Activated CD4-positive, alpha-beta T cell treated with anti-CD3 and anti-CD28 coated beads, Interleukin-2, amount 50 U/mL, for 16 hours (primary cell): ENCODE measurements at places on chromosomes 4 and X.

DNA sequence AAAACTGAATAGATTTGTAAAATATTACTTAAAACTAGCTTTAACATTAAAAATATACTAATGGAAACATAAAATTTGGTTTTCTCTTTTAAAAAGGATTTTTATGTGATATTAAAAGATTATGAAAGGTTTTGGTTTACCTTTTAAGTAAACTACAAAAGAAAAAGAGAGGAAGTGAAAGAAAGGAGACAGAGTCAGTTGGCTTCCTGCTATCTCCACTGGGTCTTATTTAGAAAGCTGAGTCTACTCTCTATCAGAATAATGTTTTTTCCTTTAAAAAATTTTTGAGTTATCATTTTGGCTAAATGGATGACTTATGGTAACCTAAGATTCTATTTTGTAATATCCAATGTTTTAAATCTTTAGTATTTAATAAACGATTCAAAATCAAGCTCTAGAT lies 21.6 kb upstream of the ATP8A1 start:
- no peak for DNase-seq

- no peak for DNase-seq
Observed at GRCh38 chr4:17757621-17758020, 23.8 kb downstream of the FAM184B start.

- DNase-seq = no peak
Observed at GRCh38 chrX:14607446-14607985, 78.2 kb downstream of the GLRA2 start.

GRCh38 chr4:110501826-110502225 lies 25.9 kb downstream of the ENPEP start:
- no peak for DNase-seq

DNA sequence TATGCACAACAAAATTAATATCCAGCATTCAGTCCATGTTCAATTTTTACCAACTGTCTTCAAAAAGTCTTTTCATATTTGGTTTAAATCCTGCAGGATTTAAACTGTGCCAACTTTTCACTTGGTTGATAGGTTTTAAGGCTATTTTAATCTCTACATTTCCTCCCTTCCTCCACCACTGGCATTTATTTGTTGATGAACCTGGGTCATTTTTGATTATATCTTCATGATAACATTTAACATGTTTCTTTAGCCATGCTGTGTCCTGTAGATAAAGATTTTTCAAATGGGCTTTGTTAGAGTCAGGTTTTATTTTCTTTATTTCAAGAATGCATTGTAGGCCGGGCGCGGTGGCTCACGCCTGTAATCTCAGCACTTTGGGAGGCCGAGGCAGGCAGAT lies 216.4 kb downstream of the ARHGAP10 start:
- DNase-seq = no peak

DNA sequence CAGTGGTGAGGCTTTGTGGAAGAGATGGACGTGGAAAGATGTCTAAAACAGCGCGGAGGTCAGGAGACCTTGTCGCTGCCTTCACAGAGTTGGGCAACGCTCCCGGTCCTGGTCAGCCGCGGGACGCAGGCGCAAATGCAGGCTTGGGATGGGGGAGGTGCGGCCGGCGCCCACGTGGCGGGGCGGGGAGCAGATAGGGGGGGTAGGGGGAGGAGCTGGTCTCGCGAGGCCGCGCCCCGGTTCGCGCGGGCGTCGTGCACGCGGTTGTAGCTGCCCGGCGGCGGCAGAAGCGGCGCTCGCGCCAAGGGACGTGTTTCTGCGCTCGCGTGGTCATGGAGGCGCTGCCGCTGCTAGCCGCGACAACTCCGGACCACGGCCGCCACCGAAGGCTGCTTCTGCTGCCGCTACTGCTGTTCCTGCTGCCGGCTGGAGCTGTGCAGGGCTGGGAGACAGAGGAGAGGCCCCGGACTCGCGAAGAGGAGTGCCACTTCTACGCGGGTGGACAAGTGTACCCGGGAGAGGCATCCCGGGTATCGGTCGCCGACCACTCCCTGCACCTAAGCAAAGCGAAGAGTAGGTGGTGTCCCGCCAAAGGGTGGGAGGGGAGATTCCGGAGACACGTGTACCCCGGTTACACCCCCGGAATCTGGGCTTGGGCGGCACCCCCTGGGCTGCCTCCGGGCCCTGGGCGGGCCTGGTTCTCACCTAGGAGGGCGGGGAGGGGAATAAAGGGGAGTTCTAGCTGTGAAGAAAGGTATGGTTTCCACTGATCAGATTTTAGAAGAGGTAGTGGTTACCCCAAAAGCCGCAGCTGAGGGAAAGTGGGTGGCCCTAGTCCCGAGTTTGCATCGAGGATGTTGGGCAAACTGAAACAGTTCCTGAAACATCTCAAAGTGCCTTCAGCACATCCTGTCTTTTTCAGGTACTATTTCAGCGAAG lies at the start of gene PRDX4:
TSS of gene PRDX4 (plus strand) at position 255 of the 939 bp plus-strand sequence. CDS start at position 333, 78 bp downstream.
- DNase-seq = peak; percentile 86

DNA sequence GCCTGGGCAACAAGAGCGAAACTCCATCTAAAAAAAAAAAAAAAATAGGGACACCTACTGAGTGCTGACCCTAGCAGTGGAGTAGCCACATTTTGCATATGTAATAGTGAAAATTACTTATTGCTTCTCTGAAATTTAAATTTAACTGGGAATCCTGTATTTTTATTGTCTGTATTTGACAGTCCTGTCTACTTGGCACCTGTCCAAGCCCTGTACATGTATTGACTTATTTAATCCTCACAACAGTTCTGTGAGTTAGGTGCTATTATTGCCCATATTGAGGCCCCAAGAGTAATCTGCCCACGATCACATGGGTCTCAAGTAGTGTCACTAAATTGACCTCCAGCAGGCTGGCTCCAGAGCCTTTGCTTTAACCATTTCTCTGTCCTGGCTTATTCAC lies 81.6 kb downstream of the WDR19 start:
- DNase-seq = no peak

GRCh38 chrX:73457306-73457705 lies 10.5 kb downstream of the CDX4 start:
- DNase-seq = no peak
